Stimulated activated CD4-positive, alpha-beta T cell treated with anti-CD3 and anti-CD28 coated beads, Interleukin-4, amount 100 ng/mL, for 4 hours (primary cell): ENCODE measurements at places on chromosomes 12 and 14.

DNA sequence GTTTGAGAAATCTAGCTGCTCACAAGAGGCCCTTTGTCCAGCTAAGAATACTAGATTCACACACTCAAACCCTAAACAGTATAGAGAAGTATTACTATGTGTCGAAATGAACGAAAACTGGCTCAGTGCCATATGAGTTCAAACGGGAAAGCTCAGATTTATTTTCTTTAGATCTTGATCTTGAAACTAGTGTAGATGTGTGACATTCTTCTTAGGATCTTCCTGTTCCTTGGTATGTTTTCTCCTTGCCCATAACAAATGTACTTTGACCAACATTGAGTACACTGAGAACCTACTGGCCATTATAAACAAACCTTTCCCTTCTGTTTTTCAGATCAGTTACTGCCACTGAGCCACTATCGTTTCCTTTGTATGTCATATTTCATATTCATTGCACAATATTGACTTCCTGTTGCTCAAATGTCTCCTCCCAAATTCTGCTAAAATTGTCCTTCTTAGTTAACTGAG lies 21.3 kb downstream of the MYBPC1 start:
- no peak for DNase-seq

GRCh38 chr12:110314308-110314707 lies 33.3 kb downstream of the ATP2A2 start:
- DNase-seq: no peak

DNA sequence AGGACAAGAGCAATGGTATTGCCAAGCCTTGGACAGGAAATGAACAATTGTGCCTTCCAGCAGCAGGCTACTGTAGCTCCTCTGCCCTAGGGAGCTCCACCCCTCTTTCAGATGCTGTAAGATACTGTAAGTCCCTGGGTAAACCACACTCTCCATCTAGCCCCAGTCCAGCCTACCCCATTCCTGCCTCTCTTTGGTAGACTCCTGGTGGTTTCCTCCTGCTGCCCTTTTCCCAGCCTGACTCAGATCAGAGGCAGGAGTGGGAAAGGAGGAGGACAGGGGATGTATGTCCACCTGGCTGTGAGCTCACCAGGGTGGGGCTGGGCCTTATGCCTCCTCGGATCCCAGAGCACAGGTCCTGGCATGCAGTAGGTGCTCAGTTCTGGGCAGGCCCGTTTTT lies 174.6 kb downstream of the ESRRB start:
- no peak for DNase-seq

DNA sequence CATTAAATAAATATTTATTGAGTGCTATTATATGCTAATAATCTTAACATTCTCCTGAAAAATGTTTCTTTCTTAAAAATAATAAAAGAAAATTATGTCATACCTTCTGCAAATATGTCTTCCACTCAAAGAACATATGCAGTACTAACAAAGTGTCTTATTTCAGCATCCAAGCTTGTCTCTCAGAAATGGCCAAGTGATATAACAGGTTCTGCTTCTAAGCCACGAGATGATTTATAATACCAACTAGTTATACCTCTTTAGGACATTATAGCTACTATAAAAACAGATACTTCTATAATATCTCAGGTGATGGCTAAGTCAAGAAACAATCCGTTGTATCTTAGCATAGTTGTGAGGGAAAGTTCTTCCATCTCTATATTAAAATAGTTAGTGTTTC lies 128.1 kb upstream of the ARID2 start:
- no peak for DNase-seq

GRCh38 chr14:32726516-32726915 lies 212.2 kb upstream of the NPAS3 start:
- DNase-seq: no peak
